EL (cell line): ENCODE measurements at places on chromosomes 2 and 18.
A peak's percentile ranks its signal among the peaks of the same experiment; 100 is the strongest.

- peak; percentile 18 for DNase-seq
Measured at GRCh38 chr18:35117951-35118411, 76.8 kb downstream of the MAPRE2 start.

GRCh38 chr18:64276311-64277090 lies 127.6 kb upstream of the LINC00305 start:
- DNase-seq = no peak

DNA sequence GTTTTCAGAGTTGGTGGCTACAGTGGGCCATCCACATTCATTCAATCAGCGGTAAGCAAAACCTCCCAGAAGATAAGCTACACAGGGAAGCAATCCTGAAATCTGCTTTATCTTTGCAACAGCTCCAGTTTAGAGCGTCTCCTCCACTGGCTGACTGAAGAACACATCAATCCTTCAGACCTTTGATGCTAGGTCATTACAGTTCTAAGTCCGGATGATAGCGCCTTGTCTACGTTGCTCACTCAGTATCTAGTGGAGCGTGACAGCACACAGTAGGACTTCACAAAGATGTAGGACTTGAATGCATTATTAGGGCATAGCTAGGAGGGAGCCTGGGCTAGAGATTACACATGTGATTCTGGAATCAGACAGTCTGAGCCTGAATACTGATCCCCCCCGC lies 5.0 kb downstream of the COLEC12 start:
- DNase-seq = no peak

DNA sequence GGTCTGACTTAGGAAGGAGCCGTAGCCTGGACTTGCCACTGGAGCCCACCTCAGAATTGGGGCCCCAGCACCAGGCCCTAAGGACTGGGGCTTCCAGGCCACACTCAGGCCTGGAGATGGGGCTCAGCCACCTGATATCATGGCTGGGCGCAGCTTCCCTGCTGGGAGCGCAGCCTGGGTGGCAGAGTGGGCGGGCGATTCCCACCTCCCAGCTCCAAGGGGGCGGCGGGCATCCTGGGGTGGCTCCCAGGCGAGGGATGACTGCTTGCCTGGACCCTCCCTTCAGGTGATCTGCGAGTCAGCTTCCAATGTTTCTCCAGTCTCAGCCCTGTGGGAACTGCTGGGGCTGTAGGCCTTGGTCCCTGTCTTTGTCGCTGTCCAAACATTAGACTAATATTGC lies 20.1 kb downstream of the GPR35 start:
- no peak for DNase-seq

DNA sequence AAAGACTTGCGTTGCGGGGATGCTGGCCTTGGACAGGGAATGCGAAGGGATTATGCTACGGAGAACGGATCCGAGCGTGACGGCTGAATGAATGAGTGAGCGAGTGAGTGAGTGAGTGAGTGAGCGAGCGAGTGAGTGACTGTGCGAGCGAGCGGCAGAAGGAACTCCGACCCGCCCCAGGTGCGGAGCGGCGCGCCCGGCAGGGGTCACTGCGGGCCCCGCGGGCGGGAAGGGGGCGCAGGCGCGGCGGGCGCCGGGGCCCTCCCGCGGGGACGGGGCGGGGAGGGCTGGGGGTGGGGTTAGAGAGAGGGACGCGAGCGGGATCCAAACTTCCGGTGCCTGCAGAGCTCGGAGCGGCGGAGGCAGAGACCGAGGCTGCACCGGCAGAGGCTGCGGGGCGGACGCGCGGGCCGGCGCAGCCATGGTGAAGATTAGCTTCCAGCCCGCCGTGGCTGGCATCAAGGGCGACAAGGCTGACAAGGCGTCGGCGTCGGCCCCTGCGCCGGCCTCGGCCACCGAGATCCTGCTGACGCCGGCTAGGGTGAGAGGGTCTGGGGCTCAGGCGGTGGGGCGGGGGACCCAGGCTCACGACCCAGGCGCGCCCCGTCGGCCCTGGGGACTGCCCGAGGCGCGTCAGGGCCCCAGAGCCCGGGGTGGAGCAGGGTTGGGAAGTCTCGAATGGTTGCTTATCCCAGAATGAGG lies at the start of gene ITM2C:
ITM2C (plus strand) TSS at position 338 of the 702 bp plus-strand sequence; CDS start at position 422, 84 bp downstream.
- peak; percentile 75 for DNase-seq

GRCh38 chr18:75439348-75439747 lies 11.8 kb upstream of the SMIM21 start:
- no peak for DNase-seq

DNA sequence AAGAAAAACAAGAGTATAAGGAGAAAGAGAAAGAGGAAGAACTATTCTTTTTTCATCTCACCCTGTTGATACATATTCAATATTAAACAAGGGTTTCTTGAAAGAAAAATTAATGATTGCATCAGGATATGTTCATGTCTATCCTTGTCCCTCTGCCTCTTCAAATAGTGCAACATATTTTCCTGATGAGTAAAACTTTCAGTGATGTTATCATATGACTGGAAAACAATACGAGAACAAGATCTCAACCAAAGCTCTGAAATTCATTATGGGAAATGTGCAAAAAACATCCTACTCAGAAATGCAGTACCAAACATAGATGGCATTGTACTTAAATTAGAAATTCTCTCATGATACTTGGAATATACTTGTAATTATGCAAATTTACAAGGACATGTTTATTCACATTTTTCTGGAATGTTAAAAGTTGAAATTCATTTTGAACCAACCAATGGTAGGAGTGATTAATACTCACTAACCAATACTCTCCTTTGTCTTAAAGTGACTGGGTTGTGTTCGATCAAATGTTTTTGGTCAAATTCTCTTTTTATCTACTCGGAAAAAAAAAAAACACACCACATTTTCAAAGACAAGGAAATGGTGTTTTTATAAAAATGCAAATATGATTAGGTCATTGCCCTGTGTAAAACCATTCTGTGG lies 148.9 kb upstream of the GULP1 start:
- peak; percentile 64 for DNase-seq

GRCh38 chr18:53677480-53677879 lies 547.0 kb downstream of the MBD2 start:
- DNase-seq = no peak

DNA sequence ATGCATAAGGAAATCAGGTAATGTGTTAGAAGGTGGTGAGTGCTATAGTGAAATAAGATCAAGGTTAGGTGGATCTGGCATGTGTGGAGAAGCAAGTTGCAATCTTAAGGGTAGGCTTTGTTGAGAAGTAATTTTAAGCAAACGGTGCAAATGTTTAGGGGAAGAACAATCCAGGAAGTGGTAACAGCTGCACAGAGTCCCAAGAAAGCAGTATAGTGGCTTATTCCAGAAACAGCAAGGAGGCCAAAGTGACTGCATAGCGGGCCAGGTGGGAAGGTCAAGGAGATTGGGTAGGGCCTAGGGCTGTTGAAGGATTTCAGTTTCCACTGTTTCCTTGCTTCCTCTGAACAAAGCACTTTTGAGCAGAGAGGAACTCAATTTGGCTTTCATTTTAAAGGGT lies 30.0 kb upstream of the RAB1A start:
- no peak for DNase-seq
